Stimulated activated CD4-positive, alpha-beta T cell treated with anti-CD3 and anti-CD28 coated beads, Interleukin-2, amount 100 ng/mL, for 24 hours (primary cell): ENCODE measurements at places on chromosomes 7 and 10.
A peak's percentile ranks its signal among the peaks of the same experiment; 100 is the strongest.

DNA sequence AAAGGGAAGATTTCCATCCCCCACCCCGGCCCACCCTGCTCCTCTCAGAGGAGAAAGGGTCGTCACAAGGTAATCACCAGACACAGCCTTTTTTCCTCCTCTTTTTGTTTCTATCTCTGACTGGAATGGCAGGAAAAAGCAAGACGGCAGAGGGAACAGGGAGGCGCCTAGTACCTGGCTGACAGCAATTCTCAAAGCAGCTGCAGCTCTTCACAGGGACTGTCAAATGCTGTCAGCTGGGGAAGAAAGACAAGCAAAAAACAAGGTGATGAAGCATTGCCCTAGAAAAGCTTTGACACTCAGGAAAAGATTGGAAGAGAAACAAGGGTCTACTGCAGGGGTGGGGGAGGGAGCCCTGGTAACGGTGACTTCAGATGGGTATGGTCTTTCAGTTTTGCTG is 52.7 kb downstream of the GNA12 start:
- DNase-seq, result no peak

DNA sequence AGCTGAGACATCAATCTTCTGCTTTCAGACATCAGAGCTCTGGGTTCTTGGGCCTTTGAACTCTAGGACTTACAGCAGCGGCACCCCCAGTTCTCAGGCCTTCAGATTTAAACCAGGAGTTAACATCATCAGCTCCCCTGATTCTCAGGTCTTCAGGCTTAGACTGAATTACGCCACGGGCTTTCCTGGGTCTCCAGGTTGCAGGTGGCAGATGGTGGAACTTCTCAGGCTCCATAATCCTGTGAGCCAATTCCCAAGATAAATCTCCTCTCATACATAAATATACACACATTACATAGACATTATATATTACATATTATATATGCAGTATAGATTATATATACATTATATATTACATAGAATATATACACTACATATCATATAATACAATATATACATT is 408.9 kb upstream of the AUTS2 start:
- DNase-seq, result no peak

DNA sequence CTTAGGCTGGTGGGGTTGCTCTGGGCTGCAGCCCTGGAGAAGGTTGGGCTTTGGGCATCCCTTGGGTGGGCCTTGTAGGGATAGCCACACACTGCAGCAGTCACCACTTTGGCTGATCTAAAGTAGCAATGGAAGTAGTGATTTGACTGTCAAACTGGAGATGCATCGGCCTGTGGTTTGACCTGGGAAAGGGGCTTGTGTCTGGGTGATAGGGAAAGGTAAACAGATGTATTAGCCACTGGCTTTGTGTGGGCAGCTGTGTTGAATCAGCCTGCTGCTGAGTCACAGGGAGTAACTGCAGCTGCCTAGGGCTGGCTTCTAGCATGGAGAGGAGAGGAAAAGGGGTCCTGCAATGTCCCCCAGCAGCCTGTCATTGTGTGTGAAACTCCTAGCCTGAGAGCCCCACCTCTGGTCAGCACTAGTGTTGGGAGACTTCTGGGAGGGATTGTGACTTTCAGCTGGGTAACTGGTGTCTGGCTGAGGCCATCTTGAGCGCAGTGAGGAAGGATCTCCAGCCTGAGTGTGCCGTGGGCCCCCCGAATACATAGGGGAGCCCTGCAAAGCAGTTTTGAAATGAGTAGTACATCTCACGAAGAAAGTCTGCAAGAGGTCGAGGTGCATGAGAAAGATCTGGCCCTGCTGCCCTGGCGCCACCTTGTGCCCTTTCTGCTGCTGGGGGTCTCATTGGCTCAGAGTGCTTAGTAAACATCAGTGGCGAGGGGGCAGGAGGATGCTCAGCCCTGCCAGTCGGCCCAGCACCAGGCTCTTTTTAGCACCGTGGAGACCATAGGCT is 117.3 kb downstream of the FANK1 start:
- DNase-seq, result peak; percentile 13

- no peak for DNase-seq
Observed at GRCh38 chr7:128940494-128941322, 3.0 kb downstream of the IRF5 start.

DNA sequence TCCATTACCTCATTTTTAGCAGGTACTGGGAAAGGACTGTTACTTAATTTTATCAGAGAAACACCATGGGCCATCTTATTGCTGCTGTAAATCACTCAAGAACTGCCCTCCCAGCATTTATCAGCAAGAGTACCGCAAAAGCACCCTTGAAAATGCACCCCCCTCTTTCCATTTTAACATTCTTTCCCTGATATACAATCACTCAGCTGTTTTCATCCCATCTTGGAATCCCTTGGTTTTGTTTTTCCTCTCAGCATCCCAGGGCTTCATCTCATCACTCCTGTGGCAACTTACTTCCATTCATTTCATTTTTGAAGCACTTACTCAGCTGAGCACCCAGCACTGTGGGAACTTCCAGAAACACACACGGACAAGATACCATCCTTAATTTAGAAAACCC is 36.5 kb downstream of the RAPGEF5 start:
- DNase-seq, result no peak

DNA sequence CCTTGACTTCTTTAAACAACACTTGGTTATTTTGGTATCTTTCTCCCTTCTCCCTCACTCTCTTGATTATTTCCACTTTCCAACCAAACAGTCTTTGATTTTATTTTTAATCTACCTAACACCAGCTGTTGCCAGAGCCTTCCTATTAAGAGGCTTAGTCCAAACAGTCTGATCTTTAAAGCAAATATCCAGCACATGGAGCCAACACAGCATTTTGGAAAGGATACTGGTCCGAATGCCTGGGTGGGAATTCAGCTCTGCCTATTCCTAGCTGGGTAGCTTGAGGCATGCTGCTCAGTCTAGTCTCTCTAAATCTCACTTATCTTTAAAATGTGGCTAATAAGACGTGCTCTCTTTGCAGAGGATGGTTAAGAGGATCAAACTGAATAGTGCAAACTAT is 129.3 kb downstream of the NRCAM start:
- DNase-seq, result no peak
